ENCODE measurements at places on chromosomes 11 and 22.

- peak; percentile 65 for DNase-seq
Measured at GRCh38 chr22:22855617-22856308, 31.9 kb upstream of the IGLL5 start.

DNA sequence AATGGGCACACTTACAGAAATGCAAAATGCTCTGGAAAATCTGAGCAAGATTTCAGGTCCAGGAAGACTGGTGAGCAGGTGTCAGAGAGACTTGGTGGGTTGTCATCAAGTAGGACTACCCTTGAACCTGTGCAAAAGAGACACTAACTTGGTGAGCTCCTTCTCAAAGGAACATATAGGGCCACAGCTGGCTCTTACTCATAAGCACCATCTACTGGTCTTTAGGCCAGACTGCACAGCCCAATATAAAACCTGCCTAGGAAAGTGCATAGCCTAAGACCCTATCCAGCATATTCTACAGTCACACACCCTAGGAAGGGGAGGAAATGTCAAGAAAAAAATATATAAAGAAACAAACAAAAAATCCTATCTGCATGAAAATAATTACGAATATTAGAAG is 18.2 kb upstream of the OR10W1 start:
- peak; percentile 52 for DNase-seq

DNA sequence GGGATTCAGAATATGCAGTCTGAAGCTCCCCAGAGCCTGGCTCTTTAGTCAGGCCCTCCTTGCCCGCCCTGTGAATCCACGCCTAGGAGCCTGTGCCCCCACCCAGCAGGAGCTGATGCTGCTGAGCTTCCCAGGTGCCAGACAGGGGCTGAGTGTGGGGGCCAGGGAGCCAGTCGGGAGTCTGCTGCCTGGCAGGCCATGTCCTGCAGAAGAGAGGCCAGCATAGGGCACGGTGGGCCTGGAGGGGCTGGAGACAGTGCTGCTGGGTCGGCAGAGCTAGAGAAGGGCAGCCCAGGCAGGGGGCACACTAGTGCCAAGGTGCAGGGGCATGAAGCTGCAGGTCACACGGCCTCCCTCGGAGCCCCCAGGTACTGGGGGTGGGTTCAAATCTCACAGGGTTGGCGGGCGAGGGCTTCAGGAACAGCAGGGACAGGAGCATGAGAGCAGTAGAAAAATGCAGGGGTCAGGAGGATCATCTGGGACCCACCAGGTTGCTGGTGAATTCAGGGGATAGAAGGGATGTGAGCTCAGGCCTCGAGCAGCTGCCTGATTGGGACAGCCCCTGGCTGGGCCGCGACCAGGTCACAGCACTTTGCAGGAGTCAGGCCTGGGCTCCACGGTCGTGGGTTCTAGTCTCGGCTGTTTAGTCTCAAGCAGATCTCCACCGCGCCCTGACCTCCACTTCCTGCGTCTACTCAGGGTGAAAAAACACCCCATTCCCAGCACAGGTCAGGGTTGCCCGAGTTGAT is 4.1 kb upstream of the SEPTIN5 start:
- DNase-seq = no peak

DNA sequence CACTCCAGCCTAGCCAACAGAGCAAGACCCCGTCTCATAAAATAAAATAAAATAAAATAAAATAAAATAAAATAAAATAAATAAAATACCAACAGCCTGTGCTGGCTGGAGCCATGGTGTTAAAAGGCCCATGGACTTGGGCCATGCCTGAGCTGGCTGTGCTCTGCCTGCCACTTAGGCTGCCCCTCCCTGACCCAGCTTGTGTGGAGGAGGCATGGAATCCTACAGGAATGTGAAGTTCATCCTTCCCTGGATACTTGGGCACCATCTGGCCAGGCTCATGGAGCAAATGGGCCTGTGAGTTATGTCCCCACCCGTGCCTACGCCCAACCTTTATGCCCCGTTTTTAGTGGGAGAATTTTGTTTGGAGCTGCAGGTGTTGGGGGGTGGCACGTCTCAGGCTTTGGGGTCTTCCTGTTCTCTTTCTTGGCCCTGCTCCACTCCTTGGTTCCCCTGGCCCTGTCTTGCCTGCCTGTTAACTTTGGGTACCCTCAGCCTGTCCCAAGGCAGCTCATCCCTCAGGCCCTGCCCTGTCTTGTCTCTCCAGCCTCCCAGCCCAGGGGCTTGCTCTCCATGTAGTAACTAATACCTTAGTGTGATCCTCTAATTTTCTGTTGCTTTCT is 51.3 kb downstream of the BCR start:
- DNase-seq = no peak

DNA sequence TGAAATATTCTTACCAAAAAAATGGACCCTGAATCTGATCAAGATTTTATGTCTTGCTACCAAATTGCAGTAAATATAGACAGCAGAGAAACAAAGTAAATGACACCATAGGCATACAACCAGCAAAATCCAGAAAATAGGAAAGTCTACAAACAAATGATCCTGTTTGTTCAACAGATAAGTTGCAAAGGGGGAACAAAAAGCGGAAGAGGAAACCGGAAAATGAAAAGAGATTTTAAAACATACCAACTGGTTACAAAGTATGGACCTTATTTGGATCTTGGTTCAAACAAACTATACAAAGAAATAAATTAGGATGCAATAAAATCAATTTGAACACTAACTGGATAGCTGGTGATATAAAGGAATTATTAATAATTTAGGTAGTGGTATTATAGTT is 92.0 kb downstream of the TMPRSS5 start:
- no peak for DNase-seq

- DNase-seq = no peak
Measured at GRCh38 chr22:47032956-47033647, 270.7 kb downstream of the TBC1D22A start.

GRCh38 chr11:107860688-107861087 is 2.1 kb upstream of the SLC35F2 start:
- no peak for DNase-seq

DNA sequence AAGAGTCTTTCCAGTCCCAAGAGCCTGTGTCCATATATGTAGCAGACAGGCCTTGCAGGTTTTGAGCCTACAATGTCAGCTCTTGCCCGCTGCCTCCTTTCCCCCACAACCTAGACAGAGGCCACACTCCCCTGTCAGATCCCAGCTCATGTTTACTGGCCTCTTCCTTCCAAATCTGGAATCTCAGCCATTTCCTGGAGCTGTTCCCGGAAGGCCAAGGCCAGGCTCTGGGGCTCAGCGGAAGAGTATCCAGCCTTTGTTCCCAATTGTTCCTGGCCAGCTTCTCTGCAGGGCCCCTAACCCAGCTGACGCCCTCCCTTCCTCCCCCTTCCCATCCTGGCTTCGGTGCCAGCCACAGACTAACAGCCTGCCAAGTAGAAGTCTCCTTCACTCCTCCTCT is 1.0 kb upstream of the ROBO4 start:
- no peak for DNase-seq

DNA sequence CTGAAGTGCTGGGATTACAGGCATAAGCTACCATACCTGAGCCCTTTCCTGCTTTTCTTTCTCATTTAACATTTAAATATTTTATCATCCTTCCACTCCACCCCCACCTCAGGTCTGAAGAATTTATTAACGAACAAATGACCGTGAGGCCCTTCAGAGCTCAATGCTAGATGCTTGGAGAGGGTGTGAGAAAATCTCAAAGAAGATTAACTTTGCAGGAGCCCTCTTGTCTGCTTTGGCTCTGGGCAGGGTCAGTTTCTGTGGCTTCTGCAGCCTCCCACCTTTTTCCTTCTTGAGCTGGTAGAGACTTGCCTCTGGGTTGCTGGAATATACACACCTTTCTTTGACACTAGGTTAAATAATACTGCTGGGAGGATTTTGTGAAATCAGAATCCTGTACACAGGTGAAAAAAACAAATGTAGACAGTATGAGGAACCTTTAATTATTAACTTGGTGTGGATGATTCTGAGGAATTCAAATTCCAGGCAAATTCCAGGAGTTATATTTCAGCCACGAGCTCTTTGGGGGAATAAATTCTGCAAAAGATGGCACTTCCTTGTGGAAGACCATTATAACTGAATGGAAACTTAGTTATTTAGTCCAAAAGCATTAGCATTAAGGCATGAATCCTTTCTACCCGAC is 3.4 kb upstream of the ZBTB44 start:
- DNase-seq = no peak

GRCh38 chr11:79078999-79079398 is 361.8 kb downstream of the TENM4 start:
- DNase-seq = no peak

DNA sequence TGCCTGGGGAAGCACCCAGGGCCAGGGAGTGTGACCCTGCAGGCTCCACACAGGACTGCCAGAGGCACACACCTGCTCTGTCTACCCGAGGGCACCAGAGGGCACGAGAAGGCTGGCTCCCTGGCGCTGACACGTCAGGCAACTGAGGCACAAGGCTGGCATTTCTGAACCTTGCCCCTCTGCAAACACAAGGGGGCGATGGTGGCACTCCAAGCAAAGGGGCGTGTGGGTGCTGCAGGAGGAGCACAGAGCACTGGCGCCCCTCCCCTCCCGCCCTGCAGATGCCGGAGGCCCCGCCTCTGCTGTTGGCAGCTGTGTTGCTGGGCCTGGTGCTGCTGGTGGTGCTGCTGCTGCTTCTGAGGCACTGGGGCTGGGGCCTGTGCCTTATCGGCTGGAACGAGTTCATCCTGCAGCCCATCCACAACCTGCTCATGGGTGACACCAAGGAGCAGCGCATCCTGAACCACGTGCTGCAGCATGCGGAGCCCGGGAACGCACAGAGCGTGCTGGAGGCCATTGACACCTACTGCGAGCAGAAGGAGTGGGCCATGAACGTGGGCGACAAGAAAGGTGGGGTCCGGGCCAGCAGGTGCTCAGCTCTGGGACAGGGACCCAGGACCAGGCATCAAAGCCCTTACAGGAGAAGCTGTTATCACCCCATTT is 20.8 kb upstream of the TXNRD2 start:
- peak; percentile 91 for DNase-seq

DNA sequence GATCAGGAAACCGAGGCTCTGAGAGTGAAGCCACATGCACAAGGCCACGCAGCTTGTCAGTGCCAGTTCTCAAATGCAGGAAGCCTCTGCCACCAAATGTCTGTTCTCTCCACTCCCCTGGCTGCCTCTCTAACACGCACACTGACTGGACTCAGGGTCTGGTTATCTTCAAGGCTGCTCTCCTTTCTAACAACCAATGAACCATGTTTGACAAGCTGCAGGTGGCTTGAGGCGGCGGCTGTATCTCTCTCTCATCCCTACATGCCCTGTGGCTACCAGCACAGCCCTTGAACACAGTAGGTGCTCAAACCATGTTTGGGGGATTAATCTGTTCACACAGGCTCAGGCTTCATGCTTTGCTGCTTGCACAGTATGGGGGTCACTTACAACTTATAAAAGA is 23.7 kb downstream of the MFNG start:
- DNase-seq = no peak

DNA sequence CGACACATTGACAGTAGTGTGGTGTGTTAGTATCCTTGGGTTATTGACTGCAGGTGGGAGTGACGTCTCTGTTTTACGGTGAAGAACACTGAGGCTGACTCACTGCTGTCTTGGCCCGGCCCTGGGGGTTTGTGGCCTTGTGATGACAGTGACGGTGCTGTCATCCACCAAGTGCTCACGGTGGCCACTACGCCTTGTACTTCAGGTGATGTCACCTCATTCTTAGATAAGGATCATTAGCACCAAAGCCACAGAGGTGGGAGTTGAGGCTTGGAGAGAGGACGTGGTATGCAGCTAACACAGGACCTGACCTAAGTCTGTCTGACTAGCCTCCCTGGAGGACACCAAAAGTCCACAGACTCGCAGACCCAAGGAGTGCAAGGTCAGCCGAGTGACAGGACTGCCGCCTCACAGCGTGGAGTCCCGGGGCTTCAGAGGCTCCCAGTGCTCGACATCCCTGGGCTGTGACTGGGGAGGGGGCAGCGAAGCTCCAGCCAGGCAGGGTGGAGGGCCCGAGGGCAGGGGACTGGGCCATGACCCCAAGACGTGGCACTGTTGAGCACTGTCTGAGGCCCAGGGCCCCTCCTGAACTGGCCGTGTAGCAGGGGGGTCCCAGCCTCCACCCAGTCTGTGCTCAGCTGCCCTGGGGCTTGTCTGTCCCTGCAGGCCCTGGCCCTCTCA is 56.5 kb downstream of the NAT10 start:
- no peak for DNase-seq

- DNase-seq = peak; percentile 92
Measured at GRCh38 chr11:65779919-65780769, 632 bp downstream of the AP5B1 start.

DNA sequence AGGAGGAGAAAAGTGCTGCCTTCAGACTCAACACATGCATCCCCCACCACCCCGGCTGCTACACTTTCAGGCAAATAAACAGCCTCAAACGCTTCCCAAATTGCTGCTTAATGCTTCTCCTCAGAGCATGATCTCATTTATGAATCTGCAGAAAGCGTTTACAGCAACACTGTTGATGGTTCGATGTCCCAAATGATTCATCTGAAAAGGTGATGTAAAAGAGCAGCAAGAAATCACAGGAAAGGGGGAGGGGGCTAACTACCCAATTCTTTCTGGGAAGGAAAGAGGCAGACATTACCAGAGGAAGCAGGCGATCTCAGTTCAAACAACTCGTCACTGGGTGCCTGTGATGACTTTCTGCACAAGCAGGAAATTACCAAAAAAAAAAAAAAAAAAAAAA is 119.6 kb downstream of the TENM4 start:
- no peak for DNase-seq

DNA sequence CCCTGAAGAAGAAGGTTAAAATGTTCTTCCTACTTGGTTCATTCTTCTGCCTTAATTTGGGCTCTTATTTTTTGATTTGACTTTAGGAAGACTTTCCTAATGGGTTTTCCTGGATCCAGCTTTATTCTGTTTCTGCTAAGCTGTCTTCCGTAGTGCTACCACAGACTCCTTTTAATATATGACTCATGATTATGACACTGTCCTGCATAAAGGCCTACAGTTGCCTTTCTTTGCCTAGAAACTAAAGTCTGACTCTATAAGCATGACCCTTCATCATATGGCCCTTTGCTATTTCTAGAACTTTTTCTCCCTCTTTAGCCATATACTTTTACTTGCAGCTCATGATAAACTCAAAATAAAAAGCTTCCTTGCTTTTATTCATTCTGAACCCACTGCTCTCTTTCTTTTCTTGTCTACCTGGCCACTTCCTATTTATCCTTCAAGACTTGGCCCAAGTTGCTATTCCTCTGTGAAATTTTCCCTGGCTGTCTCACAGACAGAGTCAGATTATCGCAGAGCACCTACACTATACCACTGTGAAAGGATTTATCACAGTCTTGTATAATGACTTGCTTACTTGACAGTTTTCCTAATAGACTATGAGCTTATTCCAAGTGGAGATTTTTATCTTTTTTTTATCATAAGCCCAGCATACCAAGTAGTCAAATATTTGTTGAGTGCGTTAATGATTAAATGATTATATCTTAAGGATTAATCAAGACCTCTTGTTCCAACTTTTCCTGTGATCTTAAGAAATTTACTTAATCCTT is 24.7 kb downstream of the TBCEL start:
- no peak for DNase-seq

GRCh38 chr11:100619484-100619883 is 67.6 kb upstream of the ARHGAP42 start:
- no peak for DNase-seq
